ENCODE measurements at places on chromosomes 12 and 14. TPM values are rescaled to one million over a fixed set of nuclear protein-coding genes. Genes with fewer than 3 reads are reported as not detected.
A peak's percentile ranks its signal among the peaks of the same experiment; 100 is the strongest.

The TMCC3 gene
- 0.95 TPM for total RNA-seq

The PRB3 gene
- total RNA-seq = 0.88 TPM

GRCh38 chr14:74697011-74697410 is 15.9 kb downstream of the AREL1 start:
- DNase-seq = no peak

DNA sequence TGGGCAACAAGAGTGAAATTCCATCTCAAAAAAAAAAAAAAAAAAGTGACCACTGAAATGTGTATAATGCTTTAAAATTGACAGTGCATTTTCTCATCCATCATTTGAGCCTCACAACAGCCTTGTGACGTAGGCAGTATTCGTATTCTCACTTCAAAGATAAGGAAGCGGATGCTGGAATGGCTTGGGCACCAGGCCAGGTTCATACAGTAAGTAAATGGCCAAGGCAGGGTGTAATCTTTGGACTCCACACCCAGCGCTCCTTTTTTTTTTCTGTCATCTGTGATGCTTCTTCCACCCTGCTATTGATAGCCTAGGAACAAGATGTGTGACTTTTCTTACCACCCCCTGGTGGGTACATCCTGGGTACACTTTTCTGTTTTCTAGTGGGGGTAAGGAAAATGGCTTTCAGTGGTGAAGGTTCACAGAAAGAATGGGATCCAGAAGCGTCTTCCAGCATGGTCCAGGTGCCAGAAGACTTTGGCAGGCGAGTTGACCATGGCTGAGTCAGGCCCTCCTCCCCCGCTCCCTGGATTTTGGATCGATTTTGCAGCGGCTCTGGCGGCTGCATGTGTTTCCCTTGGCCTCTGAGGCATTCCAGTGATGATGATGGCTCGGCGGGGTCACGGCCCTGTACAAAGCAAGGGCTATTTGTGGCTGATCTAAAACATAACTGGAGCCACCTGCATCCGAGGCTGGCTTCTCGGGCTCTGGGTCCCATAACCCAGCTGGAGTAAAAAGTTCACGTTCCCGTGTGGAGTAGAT is 110.6 kb downstream of the CACNA1C start:
- no peak for DNase-seq

- DNase-seq = no peak
These were observed 4.9 kb downstream of the PTGDR start for GRCh38 chr14:52272375-52272774.

- DNase-seq = no peak
These were observed 8.3 kb downstream of the TMTC2 start for GRCh38 chr12:82694970-82695369.

GRCh38 chr12:56129942-56130495 is 2.0 kb downstream of the ESYT1 start:
- no peak for DNase-seq

DNA sequence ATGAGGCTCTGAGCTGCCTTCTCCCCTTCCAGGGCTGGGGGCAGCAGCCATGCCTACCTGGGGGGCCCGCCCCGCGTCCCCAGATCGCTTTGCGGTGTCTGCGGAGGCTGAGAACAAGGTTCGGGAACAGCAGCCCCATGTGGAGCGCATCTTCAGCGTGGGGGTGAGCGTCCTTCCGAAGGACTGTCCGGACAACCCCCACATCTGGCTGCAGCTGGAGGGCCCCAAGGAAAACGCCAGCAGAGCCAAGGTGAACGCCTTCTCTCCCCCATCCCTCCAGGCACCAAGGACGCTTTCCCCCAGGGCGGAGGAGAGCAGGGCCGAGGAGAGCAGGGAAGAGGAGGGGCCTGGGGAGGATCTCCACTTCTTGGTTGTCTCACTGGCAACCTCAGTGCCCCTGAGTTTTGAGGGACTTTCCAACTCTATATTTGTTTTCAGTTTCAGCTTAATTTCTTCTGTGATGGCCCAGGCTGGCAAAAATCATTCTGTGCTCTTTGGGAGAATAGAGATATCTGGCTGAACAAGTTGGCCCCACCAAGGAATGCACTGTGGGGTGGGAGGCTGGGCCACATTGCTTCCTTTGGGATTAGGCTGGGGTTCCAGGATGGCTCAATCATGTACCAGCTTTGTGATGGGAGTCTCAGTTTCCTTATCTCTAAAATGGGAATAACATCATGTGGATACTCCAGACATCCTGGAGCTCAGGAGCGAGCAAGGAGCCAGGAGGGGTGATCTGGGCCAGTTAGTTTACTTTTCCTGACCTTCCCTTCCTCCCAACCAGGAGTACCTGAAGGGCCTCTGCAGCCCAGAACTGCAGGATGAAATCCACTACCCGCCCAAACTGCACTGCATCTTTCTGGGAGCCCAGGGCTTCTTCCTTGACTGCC is 1.2 kb downstream of the KHNYN start:
- DNase-seq = peak; percentile 59

The IL22 gene
- total RNA-seq = 0.63 TPM

The KRT79 gene
- total RNA-seq = not detected

DNA sequence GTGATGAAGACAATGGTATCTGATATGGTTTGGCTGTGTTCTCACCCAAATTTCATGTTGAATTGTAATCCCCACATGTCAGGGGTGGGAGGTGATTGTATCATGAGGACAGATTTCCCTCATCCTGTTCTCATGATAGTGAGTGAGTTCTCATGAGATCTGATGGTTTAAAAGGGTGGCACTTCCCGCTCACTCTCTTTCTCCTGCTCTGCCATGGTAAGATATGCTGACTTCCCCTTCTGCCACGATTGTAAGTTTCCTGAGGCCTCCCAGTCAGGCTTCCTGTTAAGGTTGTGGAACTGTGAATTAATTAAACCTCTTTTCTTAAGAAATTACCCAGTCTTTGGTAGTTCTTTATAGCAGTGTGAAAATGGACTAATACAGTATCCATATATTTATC is 25.6 kb upstream of the PTHLH start:
- DNase-seq = no peak

The KIF5A gene
- 0.89 TPM for total RNA-seq

DNA sequence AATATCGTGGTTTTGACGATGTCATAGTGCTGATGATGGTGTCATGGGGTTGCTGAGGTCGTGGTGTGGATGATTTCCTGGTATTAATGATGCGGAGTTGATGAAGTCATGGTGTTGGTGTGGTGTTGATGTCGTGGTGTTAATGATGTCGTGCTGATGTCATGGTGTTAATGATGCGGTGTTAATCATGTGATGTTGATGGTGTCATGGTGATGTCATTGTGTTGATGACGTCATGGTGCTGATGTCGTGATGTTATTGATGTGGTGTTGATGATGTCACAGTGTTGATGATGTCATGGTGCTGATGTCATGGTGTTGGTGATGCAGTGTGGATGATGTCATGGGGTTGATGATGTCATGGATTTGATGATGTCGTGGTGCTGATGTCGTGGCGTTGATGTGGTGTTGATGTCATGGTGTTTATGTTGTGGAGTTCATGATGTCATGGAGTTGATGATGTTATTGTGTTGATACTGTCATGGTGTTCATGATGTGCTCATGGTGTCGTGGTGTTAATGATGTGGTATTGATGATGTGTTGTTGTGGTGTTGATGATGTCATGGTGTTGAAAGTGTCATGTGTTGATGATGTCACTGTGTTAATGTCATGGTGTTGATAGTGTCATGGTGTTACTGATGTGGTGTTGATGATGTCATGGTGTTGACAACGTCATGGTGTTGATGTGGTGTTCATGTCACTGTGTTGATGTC is 48.5 kb upstream of the RIMBP2 start:
- DNase-seq = no peak

DNA sequence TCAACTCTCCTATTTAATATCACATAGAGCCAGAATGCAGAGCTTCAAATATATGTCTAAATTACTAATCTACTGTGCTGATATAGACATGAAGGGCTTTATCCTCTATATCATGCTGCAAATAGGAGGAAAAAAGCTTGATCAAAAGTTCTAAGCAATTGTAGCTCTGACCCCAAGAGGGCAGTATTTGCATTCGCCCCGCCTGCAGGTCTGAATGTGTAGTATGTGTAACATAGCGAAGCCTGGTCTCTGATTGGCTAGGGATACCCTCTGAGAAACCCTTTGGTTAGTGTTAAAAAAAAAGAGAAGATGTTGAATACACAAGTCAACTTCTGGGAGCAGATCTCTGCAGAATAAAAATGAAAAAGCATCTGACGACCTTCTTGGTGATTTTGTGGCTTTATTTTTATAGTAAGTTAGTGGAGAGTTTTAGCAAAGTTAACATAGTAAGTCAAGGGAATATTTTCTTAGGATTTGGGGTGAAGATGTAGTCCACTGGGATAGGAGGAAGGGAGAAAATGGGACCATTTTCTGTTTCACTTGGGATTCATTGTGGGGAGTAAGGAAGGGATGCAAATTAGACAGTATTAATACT is 151.6 kb upstream of the OR4E1 start:
- peak; percentile 22 for DNase-seq

The LRP1-AS gene
- not detected for total RNA-seq

The ZNF705A gene
- not detected for total RNA-seq

DNA sequence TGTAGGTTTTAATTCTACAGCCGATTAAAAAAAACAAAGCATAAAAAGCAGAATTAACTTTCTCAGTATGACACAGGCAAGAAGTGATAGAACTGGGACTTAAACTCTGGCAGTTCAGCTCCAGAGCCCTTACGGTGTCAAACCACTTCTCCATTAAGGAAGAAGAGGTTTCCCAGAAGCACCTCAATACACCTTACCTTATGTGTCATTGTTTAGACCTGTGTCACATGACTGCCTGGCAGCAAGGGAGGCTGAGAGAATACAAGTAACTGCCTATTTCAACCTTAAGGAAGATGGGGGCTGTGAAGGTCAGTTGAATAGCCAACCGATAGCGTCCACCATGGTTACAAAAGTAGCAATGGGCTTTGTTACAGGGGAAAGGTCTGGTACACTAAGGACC is 54.6 kb upstream of the ARHGAP5 start:
- DNase-seq = no peak

DNA sequence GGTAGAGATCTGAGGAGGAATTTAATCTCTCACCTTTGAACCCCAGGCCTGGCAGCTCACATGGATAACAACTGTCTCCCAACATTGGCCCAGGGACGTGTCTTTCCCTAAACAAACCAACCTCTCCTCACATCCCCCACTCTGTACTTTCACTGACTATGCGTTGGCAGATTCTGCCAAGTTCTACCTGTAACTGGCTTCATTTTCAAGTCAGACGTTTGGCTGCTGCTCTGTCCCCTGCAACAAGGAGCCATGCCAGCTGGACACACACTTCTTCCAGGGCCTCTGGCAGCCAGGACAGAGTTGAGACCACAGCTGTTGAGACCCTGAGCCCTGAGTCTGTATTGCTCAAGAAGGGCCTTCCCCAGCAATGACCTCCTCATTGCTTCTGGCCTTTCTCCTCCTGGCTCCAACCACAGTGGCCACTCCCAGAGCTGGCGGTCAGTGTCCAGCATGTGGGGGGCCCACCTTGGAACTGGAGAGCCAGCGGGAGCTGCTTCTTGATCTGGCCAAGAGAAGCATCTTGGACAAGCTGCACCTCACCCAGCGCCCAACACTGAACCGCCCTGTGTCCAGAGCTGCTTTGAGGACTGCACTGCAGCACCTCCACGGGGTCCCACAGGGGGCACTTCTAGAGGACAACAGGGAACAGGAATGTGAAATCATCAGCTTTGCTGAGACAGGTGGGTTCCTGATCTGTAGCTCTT is at the start of gene INHBC:
Gene INHBC (plus strand): TSS at position 268 of the 707 bp plus-strand sequence. CDS start 103 bp downstream, at position 371.
- DNase-seq = no peak

- DNase-seq = no peak
These were observed 42.9 kb upstream of the FAM222A start for GRCh38 chr12:109670731-109671130.
